ENCODE measurements at places on chromosomes 16 and 17. TPM values are rescaled to one million over a fixed set of nuclear protein-coding genes. Genes with fewer than 3 reads are reported as not detected.
A peak's percentile ranks its signal among the peaks of the same experiment; 100 is the strongest.

The ODAD4 gene
- total RNA-seq: not detected

The ZNF469 gene
- total RNA-seq: 0.25 TPM

DNA sequence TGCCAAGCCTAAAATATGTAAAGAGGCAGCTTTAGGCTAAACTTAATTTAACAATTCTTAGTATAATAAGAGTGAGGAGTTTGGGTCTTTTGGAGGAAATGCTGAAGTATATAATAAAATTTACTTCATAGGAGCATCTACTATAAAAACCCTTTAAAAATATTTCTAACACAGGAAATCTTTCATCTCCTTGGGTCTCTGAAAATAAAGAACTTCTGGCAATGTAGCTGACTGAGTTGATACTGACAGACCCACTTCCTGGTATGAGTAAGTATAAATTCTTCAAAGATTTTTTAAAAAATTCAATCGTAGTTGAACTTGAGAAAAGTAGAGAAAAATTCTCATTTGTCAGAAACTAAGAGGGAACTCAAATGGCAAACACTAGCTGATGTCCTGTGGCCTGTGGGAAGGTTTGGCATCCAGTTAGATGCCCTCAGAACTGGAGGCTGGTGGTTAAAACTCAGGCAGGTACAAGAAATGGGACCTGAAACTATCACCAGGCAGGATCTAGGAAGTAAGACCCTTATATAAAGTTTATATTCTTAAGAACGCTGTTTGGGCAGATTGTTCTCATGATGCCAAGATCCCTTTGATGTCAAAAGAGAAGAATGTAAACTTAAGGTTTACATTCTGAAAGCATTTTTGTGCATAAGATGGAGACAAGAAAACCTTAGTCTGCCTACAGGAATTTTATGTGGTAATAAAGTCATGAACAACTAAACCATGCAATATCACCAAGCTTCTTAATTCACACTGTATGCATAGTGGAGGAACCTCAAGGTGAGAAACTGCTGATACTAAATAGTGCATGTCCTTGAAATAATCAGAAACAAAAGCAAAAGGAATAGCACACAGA lies 6.2 kb downstream of the KRTAP4-6 start:
- no peak for DNase-seq

GRCh38 chr16:15829460-15829859 lies 27.4 kb downstream of the MYH11 start:
- peak; percentile 24 for DNase-seq

- DNase-seq: no peak
Measured at GRCh38 chr17:19002805-19003542, 1.6 kb downstream of the FAM83G start.

DNA sequence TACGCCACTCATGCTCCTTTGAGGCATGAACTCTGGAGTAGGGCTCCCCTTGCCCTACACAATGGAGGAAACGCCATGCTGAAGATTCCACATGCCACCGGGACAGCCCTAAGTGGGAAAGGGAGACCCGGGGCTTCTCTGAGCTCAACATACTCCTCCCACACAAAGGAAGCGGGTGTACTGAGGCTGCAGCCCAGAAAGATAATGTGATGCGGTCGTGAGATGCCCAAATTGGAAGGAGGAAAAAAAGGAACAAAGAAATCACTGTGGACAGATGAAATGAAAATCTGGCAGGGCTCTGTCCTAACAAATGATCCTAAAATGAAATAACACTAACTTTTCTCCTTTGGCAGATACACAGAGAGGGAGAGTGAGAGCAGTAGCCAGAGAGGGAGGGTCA lies 182.1 kb downstream of the ZFHX3 start:
- DNase-seq: no peak

DNA sequence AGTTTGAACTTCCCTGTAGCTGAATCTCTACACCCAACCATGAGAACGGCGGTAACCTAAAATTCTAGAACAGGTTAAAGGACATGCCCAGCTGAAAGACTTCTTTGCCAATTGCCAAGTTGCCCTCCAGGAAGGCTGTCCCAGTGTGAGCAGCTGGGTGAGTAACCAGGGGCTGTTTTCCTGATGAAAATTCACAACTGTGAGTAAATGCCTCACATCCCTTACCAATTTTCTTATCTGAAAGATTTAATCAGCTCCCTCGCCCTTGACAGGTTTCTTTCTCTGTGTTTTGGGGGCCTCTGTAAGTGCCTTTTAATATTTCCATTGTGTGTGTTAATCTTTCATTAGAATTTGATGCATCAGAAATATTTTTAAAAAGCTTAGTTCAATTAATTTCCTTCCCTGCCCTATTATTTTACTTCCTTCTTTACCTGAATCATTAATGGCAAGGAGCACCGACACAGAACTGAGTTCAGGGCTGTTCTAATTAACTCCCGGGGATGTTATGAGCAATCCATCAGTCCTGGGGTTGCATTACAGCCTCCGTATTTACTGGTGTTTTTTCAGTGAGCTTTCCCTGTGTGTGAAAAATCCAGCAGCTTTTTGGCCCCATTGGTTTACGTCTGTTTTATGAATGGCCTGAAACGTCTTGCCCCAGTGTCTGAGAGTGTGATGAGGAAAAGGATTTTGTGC lies 152.9 kb downstream of the CLEC16A start:
- DNase-seq: no peak

DNA sequence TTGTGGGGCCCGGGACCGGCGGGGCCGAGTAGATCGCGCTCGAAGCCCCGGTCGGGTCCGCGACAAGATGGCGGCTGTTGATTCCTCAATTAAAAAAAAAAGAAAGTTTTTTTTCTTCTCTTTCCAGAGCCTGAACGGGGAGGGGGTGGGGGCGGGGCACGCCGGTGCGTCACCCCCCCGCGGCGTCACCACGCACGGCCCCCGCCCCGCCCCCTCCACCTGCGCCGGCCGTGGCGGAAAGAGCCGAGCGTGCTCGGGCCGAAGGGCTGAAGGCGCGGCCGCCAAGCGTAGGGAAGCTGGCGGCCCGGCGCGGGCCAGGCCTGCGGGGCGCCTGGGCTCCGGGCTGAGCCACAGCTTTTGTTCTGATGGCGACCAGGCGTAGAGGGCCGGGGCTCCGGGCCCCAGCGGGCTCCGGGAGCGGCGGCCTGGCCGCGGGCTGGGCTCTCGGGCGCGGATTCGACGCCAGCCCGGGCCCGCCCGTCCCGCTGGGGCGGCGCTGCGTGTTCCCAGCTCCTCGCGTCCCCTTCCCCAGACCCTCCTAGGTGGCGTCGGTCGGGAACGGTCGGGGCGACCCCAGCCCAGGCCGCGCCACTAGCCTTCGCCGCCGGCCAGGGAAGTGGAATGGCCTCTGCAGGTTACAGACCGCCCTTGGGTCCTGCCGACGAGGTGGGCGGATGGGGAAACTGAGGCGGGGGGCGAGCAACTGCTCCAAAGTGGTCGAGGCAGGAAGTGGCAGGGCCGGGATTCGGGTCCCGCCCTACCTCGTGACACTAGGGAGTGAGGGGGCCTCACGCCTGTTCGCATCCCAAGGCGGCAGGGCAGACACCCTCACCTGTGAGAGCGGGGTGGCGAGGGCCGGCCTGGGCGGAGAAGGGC lies at the start of gene CREBBP:
TSS of gene CREBBP (minus strand) at position 91 of the 876 bp plus-strand sequence. CDS start 797 bp downstream, outside the sequence.
- peak; percentile 90 for DNase-seq

GRCh38 chr17:861364-861763 lies 79.2 kb downstream of the MRM3 start:
- no peak for DNase-seq

DNA sequence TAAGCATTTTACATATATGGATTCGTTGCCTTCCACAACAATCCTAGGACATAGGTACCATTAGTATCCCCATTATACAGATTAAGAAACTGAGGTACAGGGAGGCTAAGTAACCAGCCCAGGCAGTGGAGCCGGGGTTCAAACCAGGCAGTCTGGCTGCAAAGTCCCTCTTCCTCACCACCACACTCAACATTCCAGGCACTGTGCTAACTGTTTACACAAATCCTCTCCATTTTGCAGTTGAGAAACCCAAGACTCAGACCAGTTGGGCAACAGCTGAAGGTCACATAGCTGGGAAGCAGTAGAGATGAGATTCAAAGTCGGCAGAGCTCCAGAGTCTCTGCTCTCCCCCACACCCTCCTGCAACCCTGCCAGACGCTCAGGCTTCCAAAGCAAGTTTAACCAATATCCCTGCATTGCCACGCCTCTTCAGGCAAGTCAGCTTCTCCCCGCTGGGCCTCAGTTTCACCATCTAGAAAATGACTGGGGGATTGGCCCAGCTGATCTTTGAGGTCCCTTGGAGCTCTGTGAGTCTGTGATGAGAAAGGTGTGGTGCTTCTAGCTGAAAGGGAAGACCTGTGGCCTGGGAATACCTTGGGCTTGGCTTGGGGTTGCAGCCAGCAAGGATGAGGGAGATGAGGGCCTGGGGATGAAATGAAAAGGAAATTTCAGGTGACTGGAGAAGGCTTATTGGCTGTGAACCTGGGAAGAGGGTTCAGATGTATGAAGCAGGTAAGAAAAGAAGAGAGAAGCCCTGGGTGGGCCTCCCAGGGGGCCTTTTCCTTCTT lies 14.0 kb downstream of the CCR7 start:
- peak; percentile 91 for DNase-seq

GRCh38 chr17:29049541-29050145 lies 6.7 kb downstream of the PIPOX start:
- DNase-seq: no peak

Measured in psoas muscle (tissue), 8 donors.